Heart right ventricle (tissue), 16 donors: ENCODE measurements at places on chromosomes 4 and X. TPM values are rescaled to one million over a fixed set of nuclear protein-coding genes. Genes with fewer than 3 reads are reported as not detected.

- DNase-seq: no peak
- H3K4me1 ChIP-seq: peaks cover 15% of the 10 kb centered on the region
- H3K4me3 ChIP-seq: no peak overlapping the region
- H3K36me3 ChIP-seq: no peaks in the 10 kb centered on the region
Measured at GRCh38 chr4:158912390-158912789, 143.6 kb downstream of the FNIP2 start.

CTAG2 gene
- total RNA-seq: not detected

TMEM131L gene
- 18.4 TPM for total RNA-seq

GRCh38 chrX:77742788-77743476, 43.1 kb downstream of the ATRX start:
- no peaks in the 10 kb centered on the region for H3K4me1 ChIP-seq
- H3K36me3 ChIP-seq: no peaks in the 10 kb centered on the region
- H3K27ac ChIP-seq: no peak overlapping the region
- H3K4me3 ChIP-seq: no peak overlapping the region

USP53 gene
- 64.6 TPM for total RNA-seq

DNA sequence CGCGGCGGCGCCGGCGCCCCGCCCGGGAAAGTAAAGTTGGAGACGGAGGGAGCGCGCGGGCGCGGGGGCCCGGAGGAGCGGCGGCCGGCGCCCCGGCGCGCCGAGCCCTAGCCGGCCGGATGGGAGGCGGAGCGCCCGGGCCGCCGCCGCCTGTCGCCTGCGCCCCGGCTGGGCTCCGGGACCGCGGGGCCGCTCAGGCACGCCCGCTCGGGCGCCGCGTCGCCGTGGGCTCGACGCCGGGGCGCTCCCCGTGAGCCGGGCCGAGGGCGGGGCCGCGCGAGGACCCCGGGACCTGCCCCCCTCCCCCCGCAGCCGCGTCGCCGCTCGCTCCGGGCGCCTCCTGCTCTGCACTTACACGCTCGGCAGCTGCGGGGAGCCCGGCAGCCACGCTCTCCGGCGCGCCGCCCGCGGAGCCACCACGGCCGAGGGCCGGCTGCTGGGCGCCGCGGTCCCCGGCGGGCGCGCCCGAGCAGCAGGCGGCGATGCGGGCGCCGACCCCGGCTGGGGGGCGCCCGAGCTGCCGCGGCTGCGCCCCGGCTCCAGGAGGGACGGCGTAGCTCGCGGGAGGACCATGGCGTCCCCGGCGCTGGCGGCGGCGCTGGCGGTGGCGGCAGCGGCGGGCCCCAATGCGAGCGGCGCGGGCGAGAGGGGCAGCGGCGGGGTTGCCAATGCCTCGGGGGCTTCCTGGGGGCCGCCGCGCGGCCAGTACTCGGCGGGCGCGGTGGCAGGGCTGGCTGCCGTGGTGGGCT, at the start of gene ADRA2C:
TSS of gene ADRA2C (plus strand) at position 350 of the 749 bp plus-strand sequence. CDS start at position 572, 222 bp downstream.
- no peaks in the 10 kb centered on the region for H3K36me3 ChIP-seq
- DNase-seq: peak; percentile 25
- no peaks in the 10 kb centered on the region for H3K4me1 ChIP-seq
- peak within 1 kb of the TSS; percentile 48 for H3K27ac ChIP-seq
- peak within 1 kb of the TSS; percentile 53 for H3K4me3 ChIP-seq
- H3K27me3 ChIP-seq: peaks cover 63% of the 10 kb centered on the region

GPAT3 gene
- 52.8 TPM for total RNA-seq

DNA sequence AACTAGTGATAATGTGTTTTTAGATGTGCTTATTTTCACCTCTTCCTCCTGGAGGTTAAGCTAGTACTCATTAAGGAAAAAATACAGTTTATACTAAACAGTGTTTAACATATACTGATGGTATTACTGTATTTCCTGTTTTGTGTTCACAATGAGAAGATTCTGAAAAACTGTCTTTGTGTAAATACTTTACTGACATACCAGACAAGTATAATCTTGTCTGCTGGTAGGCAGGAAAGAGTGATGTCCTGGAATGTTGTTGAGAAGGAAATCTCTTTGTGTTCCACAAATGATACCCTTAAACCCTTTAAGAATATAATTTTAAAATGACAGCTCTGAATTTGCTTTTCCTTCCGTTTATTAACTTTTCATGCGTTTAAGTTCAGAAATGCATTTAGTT, 205.5 kb upstream of the NUDT6 start:
- no peak for DNase-seq
- no peak overlapping the region for H3K4me3 ChIP-seq
- H3K36me3 ChIP-seq: no peaks in the 10 kb centered on the region

VEGFC gene
- 5.5 TPM for total RNA-seq

DNA sequence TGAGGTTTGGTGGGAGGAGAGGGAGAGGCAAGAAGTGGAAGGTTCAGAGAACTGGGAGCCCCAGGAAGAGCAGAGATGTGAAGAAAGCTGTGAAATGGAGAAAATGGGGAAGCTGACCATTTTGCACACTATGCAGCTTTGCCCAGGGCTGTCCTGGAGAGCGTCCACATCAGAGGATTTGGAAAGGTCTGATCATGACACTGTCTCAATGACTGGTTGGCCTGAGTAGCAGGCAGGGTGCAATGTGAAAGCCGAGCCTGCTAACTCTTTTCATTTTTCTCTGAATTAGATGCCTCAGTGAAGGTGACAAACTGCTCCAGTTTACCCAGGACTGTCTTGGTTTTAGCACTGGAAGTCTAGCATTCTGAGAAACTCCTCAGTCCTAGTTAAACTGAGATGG, 330.1 kb upstream of the RPS6KA3 start:
- no peak for DNase-seq
- no peaks in the 10 kb centered on the region for H3K36me3 ChIP-seq
- no peaks in the 10 kb centered on the region for H3K27me3 ChIP-seq
- no peak overlapping the region for H3K4me3 ChIP-seq
- H3K4me1 ChIP-seq: no peaks in the 10 kb centered on the region

DNA sequence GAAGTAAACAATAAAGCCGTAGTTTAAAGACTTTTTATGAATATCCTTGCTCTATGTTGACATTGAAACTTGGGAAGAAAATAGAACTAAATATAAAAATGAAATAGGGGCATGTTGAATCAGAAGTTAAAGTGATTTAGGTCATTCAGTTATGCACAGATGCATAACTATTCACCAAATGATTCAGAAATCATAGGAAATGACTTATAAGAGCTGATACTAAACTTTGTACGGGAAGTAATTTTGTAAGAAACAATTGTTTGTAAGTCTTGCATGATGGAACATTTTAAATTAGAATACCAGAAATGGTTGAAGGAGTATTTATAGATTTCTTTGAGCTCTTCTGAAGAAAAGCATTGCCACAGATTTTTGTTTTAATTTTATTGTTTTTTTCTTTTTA, 246.5 kb downstream of the CPE start:
- peaks cover 4% of the 10 kb centered on the region for H3K4me1 ChIP-seq
- no peaks in the 10 kb centered on the region for H3K27me3 ChIP-seq
- no peak overlapping the region for H3K27ac ChIP-seq
- H3K36me3 ChIP-seq: no peaks in the 10 kb centered on the region

GRCh38 chrX:115058276-115058675, 40.9 kb upstream of the IL13RA2 start:
- H3K36me3 ChIP-seq: no peaks in the 10 kb centered on the region
- no peaks in the 10 kb centered on the region for H3K27me3 ChIP-seq
- peaks cover 19% of the 10 kb centered on the region for H3K4me1 ChIP-seq
- H3K4me3 ChIP-seq: no peak overlapping the region

PRR32 gene
- total RNA-seq: 0.46 TPM

C4orf54 gene
- 9.3 TPM for total RNA-seq

RTL3 gene
- not detected for total RNA-seq

CSAG1 gene
- total RNA-seq: not detected

DNA sequence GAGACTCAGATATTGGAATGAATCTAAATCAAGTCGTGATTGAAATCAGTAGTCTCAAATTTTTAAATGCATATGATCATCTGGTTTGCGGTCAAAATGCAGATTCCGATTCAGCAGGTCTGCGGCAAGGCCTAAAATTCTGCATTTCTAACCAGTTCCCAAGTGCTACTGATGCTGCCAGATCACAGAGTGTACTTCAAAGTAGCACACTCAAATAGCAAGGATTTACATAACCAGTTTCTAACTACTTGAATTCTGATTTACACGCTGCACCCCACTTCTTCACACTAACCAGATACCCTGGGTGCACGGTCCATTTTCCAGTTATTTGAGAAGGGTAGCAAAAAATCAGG, 752 bp downstream of the MBTPS2 start:
- H3K4me1 ChIP-seq: peaks cover 11% of the 10 kb centered on the region
- H3K4me3 ChIP-seq: peak overlapping the region; percentile 65
- peak overlapping the region; percentile 39 for H3K27ac ChIP-seq
- no peak for DNase-seq

CFAP299 gene
- total RNA-seq: not detected

MAPK10 gene
- total RNA-seq: 4.8 TPM

DNA sequence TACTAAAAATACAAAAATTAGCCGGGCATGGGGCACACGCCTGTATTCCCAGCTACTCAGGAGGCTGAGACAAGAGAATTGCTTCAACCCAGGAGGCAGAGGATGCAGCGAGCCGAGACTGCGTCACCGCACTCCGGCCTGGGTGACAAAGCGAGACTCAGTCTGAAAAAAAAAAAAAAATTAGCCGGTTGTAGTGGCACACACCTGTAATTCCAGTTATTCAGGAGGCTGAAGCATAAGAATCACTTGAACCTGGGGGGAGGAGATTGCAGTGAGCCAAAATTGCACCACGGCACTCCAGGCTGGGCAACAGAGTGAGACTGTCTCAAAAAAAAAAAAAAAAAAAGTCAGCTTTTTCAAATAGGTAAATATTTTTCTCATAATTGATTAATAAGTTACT, 71.9 kb downstream of the WDFY3 start:
- no peak overlapping the region for H3K27ac ChIP-seq
- no peaks in the 10 kb centered on the region for H3K4me1 ChIP-seq
- no peak for DNase-seq
- no peaks in the 10 kb centered on the region for H3K27me3 ChIP-seq

- no peaks in the 10 kb centered on the region for H3K36me3 ChIP-seq
- H3K4me1 ChIP-seq: peaks cover 19% of the 10 kb centered on the region
- no peak overlapping the region for H3K27ac ChIP-seq
- no peaks in the 10 kb centered on the region for H3K27me3 ChIP-seq
- H3K4me3 ChIP-seq: no peak overlapping the region
- no peak for DNase-seq
Measured at GRCh38 chr4:110164856-110165255, 33.6 kb downstream of the ELOVL6 start.

DNA sequence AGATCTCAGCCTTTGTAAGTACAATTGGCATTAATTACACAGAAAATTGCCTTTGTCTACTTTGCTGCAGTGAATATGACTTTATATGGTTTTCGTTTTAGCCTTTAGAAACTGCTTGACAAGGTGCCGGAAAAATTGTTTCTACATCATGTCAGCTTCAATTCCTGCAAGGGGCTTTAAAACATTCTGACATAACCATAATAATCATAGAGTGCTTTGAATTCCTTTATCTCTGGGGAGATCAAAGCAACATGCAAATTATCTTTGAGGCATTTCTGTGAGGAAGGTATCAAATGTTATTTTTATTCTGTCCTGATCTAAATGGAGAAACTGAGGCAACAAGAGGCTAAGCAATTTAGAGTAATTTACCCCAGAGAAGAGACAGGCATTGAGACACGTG, 57.8 kb downstream of the MMRN1 start:
- H3K27ac ChIP-seq: no peak overlapping the region
- H3K4me1 ChIP-seq: no peaks in the 10 kb centered on the region
- no peaks in the 10 kb centered on the region for H3K36me3 ChIP-seq
- no peaks in the 10 kb centered on the region for H3K27me3 ChIP-seq
- no peak overlapping the region for H3K4me3 ChIP-seq
- no peak for DNase-seq

GRCh38 chr4:7752649-7753048, 187.0 kb downstream of the AFAP1 start:
- no peaks in the 10 kb centered on the region for H3K27me3 ChIP-seq
- no peak overlapping the region for H3K4me3 ChIP-seq
- no peaks in the 10 kb centered on the region for H3K36me3 ChIP-seq
- H3K4me1 ChIP-seq: peaks cover 11% of the 10 kb centered on the region
- no peak overlapping the region for H3K27ac ChIP-seq

DNA sequence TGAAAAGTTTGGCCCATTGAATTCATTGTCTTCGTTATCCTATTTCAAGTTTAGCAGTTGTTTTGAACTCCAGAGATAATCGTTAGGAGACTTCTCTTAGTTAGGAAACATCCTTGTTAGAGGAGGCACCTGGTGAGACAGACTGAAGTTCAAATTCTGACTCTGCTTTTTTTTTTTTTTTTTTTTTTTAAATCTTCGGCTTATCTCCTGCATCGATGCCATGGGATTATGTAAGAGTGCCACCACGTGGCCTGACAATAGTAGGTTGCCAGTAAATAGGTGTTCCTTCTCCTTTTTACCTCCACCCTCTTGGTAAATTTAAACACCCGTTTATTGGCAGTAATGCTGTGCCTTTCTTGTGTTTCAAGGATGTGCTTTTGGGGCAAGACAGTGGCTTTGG, 149.3 kb downstream of the SOWAHB start:
- no peaks in the 10 kb centered on the region for H3K27me3 ChIP-seq
- no peaks in the 10 kb centered on the region for H3K36me3 ChIP-seq
- peaks cover 3% of the 10 kb centered on the region for H3K4me1 ChIP-seq
- H3K4me3 ChIP-seq: no peak overlapping the region
- H3K27ac ChIP-seq: no peak overlapping the region
- DNase-seq: no peak

DNA sequence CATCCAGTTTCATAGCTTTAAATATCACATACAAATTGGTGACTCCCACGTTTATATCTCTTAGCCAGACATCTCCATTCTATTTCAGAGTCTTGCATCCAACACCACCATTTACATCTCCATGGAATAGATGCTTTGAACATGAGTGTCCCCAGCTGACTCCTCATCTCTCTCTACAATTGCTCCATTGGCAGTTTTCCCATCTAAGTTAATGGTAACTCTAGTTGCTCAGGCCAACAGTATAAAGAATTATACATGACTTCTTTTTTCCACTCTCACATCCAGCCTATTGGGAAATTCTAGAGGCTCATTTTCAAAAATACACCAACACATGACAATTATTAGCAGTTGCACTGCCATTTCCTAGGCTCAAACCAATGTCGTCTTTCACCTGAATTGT, 388.2 kb downstream of the STIM2 start:
- no peaks in the 10 kb centered on the region for H3K27me3 ChIP-seq
- H3K36me3 ChIP-seq: no peaks in the 10 kb centered on the region
- H3K4me3 ChIP-seq: no peak overlapping the region

DNA sequence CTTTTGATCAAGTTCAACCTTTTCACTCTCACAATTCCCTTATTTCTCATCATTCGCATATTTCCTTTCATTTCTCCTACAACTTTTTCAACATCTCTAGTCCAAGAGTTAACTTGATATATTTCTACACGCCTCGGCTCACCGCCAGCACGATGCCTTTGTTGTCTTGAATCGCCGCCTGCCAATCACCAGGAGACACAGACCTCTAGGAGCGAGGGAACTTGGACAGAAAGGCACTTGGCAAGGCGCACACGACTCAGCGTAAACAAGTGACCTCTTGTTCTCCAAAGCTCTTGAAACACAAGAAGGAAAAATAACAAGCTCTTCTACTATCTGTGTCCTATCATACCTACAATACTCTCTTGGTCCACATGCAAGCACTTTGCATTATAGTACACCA, 27.1 kb upstream of the RBMX start:
- H3K36me3 ChIP-seq: no peaks in the 10 kb centered on the region
- DNase-seq: no peak
- peaks cover 15% of the 10 kb centered on the region for H3K4me1 ChIP-seq
- H3K27me3 ChIP-seq: no peaks in the 10 kb centered on the region

PPARGC1A gene
- 138 TPM for total RNA-seq

- DNase-seq: no peak
- H3K27me3 ChIP-seq: no peaks in the 10 kb centered on the region
- peak overlapping the region; percentile 1 for H3K27ac ChIP-seq
- H3K4me3 ChIP-seq: no peak overlapping the region
- peaks cover 38% of the 10 kb centered on the region for H3K4me1 ChIP-seq
Measured at GRCh38 chr4:41146716-41147506, 67.4 kb downstream of the APBB2 start.

TCP11X2 gene
- not detected for total RNA-seq
